Mucosa of descending colon (tissue), 3 donors: ENCODE measurements at places on chromosomes 1 and 21.

- no peak for DNase-seq
Measured at GRCh38 chr1:100538913-100539835, 1.2 kb downstream of the GPR88 start.

- DNase-seq: no peak
Measured at GRCh38 chr21:43720539-43721166, 1.7 kb downstream of the PDXK start.

DNA sequence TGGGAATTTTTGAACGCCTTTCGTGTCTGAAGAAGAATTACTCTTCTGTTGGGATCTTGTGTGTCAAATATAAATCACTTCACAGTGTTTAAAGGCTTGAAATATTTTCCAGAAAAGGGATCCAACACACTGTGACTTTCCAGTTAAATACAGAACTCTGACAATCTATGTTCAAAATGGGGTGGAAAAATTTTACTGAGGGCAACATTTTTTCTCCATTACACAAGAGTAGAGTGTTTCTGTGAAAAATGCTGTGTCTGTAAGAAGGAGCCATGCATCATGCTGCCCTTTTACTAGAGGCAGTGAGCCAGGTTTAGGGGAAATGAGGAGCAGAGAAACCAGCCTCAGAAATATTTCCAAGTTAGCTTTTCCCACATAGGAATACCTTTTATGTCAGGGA, 86.5 kb downstream of the VPS13D start:
- no peak for DNase-seq

DNA sequence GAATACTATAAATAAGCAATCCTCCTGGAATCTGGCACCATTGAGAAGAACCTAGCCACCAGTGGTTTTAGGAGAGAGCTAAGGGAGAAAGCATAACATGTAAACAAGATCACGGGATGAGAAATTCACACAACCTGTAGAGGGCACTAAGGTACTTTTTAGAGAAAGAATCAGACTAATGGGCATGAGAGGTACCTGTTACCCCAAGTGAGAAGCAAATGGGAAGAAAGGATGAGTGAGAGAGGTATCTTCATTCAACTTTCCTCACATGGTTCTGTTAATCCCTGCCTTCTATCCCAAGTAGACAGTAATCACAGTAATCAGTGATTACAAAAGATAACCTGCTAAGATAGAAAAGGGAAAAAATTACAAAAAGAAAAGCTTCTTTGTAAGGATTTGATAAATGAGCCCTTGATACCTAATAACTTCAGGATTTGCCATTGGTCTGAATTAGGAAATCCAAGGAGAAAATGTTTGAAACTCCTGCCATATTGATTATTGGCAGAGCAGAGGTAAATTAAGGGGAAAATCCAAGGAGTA, 251.1 kb upstream of the ADGRL2 start:
- no peak for DNase-seq

DNA sequence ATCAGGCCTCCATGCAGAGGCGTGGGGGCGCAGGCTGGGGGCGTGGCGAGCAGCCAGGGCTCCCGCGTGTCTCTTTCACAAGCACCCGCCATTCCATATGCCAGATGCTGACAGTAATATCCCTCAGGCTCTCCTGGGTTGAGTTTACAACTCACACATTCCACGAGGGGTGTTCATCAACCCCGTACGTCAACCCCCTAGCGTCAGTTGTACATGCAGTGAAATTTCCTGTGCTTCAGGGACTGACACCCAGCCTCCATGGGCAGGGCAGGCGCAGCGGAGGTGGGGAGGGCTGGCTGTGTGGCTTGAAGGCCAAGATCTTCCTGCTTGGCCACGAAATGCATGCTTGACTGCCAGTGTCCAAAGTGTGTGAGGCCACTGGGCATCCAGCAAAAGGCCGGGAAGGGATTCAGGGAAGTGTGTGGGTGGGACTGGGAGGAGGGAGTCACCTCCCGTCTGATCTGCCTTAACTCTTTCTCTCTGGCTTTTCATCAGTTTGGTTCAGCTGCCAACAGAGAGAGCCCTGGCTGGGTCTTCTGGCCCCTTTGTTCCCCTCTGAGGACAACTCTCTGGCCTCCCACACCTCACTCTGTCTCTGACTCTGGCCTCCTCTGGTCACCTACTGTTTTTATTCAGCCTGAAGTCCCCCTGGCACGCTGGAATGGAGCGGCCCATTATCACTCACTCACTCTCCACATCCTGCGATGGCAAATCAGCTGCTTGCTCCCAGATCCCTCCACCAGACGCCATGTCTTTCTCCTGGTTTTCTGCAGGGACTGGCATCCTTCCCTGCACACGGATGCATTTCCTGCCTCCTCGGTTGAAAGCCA, 33.8 kb downstream of the CLIC6 start:
- DNase-seq: no peak

DNA sequence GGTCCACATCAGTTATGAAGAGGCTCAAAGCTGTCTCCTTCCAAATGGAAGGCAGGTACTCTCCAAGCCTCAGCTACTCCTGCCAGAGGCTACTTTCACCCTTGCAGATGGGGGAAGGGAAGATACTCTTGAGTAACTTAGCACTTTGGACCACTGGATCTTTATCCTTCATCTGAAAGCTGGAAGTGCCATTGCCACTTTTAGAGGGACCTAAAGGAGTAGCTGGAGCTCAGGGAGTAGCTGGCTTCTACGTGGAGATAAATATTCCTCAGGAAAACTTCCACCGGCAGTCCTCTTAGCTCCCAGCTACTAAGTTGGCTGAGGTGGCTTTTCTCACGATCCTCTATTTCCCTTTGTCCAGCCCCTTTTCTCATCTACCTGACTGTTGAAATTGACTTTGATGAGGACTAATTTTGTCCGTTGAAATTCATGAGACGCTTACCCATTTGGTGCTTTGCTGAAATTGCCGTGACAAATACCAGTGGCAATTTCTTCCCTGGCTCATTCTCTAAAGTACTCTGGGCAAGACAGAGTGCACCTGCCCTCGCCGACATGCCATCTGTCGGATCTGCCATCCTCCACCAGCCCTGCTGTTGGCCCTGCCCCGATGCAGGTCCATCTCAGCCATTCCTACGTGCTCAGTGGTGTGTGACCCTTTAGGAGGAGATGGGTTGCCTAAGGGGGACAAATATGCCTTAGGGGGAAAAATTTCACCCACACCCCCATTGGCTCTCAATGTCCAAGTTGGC, 13.6 kb downstream of the IGSF21 start:
- no peak for DNase-seq

DNA sequence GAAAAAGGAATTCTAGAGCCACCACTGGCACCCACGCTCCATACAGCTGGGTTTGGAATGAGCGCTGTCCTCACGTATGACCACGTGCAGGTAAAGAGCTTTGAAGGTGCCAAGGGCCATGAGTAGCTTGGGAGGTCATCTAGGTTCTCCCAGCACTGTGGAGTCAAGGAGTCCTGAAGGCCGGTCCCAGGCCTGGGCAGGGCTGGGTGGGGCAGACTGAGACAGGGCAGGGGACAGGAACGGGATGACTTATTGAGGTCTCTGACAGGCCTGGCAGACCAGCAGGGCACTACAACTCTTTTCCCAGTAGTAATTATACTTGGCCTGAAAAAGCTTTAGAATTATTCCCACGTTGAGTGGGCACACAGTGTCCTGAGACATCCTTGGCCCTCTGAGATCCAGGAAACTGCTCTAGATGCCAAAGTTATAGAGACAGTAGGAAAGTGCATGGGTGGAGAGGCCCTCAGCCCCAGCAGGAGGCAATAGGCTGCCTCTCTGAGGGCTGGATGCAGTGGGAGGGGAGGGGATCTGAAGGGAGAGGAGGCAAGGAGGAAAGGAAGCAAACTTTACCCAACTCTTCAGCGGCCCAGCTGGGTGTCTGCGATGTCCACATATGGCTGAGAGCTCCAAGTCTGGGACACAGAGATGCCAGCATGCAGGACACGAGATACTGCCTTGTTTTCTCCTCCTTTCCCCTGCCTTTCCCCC, 1.8 kb upstream of the CDA start:
- no peak for DNase-seq
